Activated naive CD4-positive, alpha-beta T cell (primary cell): ENCODE measurements at places on chromosomes 12 and 14.

DNA sequence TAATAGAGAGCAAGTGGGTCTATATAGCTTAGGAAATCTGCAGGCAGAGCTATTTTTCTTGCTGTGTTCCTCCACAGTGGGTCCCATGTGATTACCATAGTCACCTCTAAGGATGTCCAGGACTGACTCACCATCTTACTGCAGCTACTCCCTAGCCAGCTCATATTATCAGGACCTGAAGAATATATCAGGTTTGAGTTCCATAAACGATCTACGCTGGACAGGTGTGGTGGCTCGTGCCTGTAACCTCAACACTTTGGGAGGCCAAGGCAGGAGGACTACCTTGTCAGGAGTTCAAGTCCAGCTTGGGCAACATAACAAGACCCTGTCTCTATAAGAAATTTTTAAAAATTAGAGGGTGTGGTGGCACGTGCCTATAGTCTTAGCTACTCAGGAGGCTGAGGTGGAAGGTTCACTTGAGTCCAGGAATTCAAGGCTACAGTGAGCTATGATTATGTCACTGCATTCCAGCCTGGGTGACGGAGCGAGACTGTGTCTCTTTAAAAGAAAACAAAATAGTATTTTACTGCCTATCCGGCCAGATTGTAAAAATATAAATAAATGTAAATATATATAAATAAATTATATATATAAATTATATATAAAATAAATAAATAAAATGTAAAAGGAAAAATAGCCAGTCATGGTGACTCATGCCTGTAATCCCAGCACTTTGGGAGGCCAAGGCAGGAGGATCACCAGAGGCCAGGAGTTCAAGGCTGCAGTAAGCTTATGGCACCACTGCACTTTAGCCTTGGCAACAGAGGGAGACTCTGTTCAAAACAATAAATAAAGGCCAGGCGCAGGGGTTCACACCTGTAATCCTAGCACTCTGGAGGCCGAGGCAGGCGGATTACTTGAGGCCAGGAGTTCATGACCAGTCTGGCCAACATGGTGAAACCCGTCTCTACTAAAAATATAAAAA is 6.9 kb upstream of the SPRYD4 start:
- DNase-seq: no peak

- DNase-seq: no peak
Observed at GRCh38 chr12:117919479-117919878, 49.3 kb downstream of the KSR2 start.

DNA sequence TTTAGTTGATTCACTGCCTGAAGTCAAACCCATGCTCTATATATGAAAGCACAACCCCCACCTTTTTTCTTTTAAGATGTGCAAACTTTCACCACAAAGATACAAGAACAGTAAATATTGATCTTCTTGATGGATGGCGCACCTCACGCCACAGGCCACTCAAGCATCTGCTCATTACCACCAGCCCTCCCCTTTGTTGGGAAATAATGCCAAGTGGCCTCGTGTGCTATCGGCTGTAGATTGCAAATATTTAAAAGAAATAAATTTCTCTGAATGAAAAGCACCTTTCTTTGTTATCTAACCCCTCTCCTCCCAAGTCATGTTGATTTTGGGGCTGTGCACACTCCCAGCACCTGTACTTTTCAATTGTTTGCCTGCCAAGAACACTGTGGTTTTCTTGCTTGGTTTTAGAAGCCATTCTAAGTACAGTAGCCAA is 122.7 kb downstream of the C12orf42 start:
- no peak for DNase-seq

DNA sequence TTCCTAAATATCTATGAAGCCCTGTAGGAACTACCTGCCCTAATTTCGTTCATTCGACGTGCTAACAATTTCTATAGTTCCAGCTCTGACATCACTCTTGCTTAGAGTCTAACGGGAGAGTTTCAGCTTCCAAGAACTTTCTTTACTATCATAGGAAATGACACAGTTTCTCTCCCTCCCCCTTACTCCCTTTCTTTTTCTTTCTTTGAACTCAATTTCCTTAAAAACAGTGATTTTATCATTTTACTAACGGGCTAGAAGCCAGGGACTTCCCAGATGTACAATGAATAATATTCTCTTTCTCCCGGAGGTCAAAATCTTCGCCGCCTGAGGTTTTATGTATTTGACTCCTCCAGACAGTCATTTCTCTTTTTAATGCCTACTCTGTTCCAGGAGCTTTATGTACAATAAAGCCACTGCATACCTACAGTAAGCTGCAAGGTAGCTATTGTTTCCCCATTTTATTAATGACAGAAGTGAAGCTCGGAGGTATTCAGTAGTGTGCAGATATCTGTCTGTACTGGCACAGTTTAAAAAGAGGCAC is 15.7 kb downstream of the SMCO2 start:
- DNase-seq: no peak

DNA sequence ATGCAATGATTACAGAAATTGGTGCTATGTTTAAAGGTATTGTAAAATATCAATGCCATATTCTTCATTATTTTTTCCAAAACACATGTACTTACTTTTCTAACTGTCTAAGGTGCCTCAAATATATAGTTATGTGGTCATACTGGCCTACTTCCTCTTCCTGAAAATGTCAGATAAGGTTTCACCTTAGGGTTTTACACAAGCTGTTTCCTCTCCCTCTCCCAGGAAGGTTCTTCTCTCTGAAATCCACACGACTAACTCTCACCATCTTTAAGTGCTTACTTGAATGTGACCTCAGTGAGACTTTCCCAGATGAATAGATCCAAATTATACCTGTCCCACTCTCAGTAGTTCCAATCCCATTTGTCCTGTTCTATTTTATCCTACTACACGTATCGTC is 11.6 kb upstream of the CLEC4D start:
- DNase-seq: no peak

DNA sequence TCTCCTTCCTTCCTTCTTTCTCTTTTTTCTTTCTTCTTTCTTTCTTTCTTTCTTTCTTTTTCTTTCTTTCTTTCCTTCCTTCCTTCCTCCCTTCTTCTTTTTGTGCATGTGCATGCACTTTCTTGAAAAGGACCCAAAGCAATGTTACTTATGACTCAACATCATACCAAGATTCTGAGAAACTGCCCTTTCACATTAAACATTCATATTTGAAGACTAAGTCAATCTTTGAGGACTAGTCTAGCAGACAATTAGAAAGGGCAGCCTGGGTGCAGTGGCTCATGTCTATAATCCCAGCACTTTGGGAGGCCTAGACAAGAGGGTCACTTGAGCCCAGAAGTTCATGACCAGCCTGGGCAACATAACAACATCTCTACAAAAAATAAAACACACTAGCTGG is 212.8 kb upstream of the KITLG start:
- no peak for DNase-seq

DNA sequence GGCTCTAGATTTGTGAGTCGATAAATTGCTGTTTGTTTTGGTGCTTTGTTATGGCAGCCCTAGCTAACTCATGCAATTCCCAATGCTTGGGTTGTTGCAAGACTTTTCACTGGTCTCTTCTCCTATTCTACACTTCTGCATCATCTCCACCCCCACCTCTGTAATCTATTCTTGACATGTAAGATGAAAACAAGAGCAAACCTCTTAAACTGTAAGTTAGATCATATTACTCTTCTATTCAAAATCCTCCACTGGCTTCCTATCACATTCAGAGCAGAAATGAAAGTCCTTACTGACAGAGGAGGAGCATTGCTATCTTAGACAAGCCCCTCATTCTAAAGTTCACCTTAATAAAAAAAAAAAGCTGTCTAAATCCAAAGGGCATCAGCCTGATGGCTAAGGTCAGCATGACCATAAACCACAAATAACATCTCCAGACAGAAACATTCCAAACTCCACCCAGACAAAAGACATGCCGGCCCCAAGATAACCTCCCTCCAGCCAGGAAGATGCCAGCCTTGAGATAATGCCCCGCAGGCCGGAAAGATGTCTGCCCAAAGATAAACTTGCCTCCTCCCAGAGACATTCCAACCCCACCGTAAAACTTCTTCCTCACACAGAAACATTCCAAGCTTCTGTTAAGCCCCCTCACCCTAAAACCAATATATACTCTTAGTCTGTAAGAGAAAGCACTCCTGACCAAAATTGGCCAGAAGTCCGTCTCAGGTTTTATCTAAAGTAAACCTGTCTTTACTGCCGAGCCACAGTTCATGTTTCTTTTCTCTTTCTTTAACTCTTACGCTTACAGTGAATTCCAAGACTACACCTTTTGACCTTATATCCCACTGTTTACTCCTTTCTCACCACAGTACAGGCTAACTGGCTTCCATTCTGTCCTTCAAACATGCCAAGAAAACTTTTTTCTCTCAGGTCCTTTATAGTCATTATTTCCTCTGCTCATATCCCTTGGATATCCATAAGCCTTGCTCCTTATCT is 308.9 kb downstream of the KCNH5 start:
- DNase-seq: no peak

DNA sequence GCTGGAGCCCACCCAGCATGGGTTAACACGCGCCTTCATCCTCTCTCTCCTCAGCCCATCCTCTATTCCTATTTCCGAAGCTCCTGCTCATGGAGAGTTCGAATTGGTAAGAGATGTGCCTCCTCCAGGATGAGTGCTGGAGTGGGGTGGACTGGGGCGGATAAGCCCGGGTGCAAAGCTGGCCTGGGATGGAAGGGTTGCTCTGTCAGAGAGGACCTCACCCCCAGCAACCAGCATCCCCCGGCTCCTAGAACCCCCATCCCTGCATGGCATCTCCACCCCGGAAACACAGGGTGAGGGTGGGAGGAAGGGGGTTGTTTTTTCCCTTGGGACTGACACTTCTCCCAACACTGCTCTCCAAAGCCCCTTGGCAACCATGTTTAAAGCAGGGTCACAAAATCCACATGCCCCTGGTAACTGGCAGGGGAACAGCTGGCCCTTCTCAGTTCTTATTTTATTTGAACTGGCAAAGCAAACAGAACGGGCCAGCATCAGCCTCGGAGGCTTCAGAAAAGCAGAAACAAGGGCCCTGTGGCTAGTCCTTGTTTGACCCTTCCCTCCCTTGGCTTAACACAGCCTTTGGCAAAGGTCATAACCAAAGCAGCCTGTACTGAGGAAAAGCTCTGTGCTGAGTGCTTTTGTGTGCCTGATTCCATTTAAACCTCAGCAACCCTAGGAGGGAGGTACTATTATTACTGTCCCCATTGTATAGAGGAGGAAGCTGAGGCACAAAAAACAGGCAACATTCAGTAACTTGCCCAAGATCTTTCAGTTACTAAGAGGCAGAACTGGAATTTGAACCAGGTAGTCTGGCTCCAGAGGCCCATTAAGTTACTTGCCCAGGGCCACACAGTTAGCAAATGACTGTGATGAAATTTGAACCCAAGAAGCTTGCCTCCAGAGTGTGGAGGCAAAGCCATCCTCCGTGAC is 4.2 kb downstream of the GSTZ1 start:
- no peak for DNase-seq

GRCh38 chr14:98937712-98938505 is 334.1 kb downstream of the BCL11B start:
- no peak for DNase-seq
